ENCODE measurements at places on chromosomes 6 and 20. TPM values are rescaled to one million over a fixed set of nuclear protein-coding genes. Genes with fewer than 3 reads are reported as not detected.
A peak's percentile ranks its signal among the peaks of the same experiment; 100 is the strongest.

- no peak for DNase-seq
Measured at GRCh38 chr20:58401162-58401561, 12.1 kb downstream of the VAPB start.

DNA sequence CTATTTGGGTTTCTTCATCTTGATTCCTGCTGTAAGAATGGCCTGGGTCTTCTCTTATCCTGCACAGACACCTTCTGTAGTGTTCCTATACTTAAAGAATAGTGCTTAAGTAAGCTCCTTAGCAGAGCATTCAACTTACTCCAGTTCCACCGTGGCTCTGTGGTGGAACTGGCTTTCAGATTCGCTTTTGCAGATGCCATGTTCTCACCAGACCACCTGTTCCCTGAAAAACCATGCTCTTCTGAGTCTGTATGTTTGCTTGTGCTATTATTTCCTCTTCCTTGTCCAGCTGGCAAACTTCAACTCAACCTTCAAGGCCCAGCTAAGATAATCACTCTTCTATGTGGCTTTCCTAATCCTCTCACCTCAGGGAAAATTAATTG lies 4.9 kb downstream of the ELMO2 start:
- peak; percentile 75 for DNase-seq

DNA sequence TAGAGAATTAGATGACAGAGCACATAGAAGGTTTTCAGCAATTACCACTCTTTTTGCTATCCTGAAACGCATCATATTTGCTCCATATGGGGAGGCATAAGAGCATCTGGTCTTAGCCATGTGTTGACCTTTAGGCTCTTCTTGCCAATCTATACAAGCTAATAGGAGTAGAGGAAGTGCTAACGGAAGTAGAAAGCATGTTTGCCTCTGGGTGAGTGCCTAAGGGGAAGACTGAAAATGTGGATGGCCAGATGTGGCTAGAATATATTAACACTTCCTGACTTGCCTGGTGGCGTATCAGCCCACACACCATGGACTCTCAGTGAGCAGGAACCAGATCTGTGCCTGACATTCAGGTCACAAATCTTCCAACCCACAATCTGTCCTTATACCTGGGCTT lies 136.3 kb downstream of the LRRC1 start:
- DNase-seq = no peak

- DNase-seq = no peak
Measured at GRCh38 chr6:168640768-168641167, 199.8 kb downstream of the SMOC2 start.

GRCh38 chr6:109393157-109393885 lies 11.1 kb upstream of the CD164 start:
- DNase-seq = no peak

GRCh38 chr6:2514965-2515543 lies 235.7 kb downstream of the MYLK4 start:
- no peak for DNase-seq

DNA sequence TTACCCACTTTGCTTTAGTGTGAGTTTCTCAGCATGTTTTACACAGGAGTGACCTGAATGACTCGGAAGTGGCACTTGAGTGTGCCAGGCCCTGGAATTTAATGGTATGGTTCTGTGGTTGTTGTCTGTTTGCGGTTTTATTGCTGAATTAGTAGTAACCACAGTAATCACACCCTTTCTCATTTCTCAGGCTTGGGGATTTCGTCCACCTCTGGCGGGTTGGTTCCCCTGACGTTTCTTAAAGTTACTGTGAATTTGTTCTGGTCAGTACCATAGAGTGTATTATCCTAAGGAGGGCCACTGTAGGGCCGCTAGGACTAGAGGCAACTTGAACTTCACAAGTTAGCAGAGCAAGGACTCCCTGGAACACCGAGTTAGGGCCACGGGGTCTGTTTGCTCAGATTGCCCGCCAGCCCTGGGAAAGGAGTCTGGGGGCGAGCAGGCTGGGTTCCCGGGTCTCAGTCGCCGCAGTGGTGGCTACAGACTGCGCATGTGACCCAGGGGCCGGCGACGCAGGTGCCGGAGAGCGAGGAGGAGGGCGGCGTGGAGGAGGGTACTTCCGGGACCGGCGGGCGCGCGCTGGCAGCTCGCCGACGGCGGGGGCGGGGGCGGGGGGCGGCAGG lies 546 bp upstream of the KLHL32 start:
- no peak for DNase-seq

DNA sequence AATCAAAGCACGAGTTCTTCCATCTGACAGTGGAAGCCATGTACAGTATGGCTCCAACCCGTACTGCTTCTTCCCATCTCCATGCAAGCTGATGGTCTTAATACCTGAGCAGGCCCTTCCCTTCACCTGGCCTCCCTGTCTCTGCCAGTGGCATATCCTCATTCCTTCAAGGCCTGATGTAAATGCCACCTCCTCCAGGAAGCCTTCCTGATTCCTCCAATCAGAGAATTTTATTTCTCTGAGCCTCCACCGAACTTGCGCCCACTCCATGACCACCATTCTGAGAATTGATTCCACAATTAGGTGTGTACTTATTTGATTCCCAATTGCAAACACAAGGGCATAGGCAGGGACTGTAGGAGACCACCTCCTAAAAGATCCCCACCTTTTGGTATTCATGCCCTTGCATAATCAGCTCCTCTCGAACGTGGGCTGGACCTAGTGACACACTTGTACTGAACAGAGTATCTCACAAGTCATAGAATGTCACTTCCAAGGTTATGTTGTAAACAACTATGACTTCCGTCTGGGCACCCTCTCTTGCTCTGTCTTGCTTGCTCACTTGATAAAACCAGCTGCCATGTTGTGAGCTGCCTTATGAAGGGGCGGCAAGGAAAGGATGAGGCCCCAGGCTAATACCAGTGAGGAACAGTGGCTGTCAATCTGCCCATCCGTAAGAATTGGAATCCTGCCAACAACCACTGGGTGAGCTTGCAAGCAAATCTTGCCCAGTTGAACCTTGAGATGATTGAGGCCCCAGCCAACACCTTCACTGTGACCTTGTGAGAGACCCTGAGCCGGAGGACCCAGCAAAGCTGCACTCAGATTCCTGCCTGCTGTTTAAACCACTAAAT lies 38.8 kb downstream of the CPNE5 start:
- no peak for DNase-seq

DNA sequence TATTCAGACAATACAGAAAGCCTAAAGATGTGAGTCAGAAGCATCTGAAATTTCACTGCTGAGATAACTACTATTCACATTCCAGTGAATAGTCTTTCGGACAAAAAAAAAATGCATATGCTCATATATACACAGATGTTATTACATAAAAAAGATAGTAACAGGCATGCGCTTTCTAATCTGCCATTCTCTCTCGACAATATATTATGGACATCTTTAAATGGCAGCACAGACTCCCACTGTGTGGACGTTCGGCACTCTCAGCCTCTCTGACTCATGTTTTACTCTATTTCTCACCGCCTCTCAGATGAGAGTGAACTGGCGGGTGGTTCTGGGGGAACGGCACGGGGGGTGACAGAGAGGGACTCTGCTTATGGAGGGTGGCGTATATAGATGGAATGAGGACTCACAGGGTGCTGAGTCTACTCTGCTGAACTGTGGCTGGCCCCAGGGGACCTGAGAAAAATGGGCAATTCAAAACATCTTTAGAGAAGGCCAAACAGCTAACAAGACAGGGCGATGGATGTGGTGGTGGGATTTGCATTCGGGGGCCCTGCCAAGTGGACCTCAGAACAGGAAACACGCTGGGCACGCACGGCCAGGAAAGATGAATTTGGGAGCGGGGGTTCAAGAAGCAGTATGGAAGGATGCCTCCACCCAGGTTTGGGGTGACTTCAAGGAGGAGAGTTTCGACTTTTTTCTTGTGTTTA lies 68.9 kb downstream of the MDGA1 start:
- no peak for DNase-seq

DNA sequence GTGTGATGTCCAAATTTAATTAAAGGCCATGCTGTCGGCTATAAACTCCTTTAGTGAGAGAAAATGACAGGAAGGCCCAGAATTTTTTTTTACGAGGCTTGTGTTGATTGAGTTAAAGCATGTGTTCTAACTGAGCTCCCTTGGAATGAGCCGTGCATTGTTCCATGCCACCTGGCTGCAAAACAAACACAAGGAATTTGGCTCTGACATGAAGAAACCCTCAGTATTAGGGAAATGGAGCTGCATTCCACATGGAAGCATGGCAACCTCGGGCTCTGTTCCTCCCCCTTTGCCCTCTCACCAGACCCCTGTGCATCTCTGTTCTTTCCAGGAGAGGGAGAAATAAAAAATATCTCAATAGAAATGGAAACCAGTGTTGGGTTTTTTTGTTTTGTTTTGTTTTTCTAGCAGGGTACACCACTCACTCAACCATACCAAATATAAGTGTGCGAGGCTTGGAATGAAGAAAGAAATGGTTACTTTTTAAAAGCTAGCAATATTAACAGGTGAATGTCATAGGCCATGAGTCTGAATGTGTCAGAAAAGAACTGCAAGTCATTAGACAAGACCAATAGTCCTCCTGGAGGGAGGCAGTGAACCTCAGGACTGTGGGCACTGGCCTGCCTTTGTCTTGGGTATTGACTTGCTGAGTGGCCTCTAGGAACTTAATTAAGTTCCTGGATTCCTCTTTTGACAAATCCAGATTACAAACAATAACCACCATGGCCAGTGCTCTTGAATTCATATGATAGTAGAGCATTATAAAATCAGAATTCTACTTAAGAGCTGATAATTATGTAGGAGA lies 935.1 kb downstream of the KIF16B start:
- DNase-seq = no peak

The OPRM1 gene
- total RNA-seq = not detected

The FOXS1 gene
- not detected for total RNA-seq
